ENCODE measurements at places on chromosomes 7 and 10. TPM values are rescaled to one million over a fixed set of nuclear protein-coding genes. Genes with fewer than 3 reads are reported as not detected.

NKX6-2 gene
- not detected for polyA plus RNA-seq

NFE2L3 gene
- polyA plus RNA-seq = 4.8 TPM

SLC29A4 gene
- not detected for polyA plus RNA-seq

CEP55 gene
- not detected for polyA plus RNA-seq

NRP1 gene
- polyA plus RNA-seq = not detected

IKZF1 gene
- 318 TPM for polyA plus RNA-seq

LIPK gene
- polyA plus RNA-seq = not detected

DNAJC30 gene
- 11.8 TPM for polyA plus RNA-seq

NEUROD6 gene
- not detected for polyA plus RNA-seq

OR2A7 gene
- 0.31 TPM for polyA plus RNA-seq

MPLKIP gene
- polyA plus RNA-seq = 68.6 TPM

AGBL3 gene
- polyA plus RNA-seq = 0.54 TPM

TIMM23B gene
- 11.8 TPM for polyA plus RNA-seq

RHOBTB1 gene
- polyA plus RNA-seq = not detected

DGKI gene
- polyA plus RNA-seq = not detected

EPHA1 gene
- 10.9 TPM for polyA plus RNA-seq

TBC1D12 gene
- not detected for polyA plus RNA-seq

Measured in naive thymus-derived CD4-positive, alpha-beta T cell (primary cell).